Stimulated activated CD8-positive, alpha-beta memory T cell treated with anti-CD3 and anti-CD28 coated beads, Interleukin-7, amount 100 ng/mL, for 1 hour (primary cell): ENCODE measurements at places on chromosomes 7 and 10.

DNA sequence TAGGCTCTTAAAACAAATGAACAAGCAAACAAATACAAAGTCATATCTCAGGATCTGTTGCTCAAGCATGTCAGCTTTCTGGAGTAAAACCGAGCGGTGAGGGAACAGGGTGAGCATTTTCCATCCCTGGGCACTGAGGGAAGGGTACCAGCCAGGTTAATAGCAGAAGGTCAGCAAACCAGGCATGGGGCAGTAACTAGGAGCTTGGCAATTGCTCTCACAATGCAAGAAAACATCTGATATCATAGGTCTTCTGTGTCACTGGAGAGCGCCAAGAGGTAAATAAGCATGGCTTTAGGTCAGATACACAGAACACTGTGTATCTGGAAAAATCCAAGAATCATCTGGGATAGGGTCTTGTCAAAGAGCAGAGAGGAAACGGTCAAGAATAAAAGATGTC is 521.7 kb upstream of the AUTS2 start:
- DNase-seq: no peak

GRCh38 chr7:42342381-42342780 is 105.4 kb upstream of the GLI3 start:
- DNase-seq: no peak

DNA sequence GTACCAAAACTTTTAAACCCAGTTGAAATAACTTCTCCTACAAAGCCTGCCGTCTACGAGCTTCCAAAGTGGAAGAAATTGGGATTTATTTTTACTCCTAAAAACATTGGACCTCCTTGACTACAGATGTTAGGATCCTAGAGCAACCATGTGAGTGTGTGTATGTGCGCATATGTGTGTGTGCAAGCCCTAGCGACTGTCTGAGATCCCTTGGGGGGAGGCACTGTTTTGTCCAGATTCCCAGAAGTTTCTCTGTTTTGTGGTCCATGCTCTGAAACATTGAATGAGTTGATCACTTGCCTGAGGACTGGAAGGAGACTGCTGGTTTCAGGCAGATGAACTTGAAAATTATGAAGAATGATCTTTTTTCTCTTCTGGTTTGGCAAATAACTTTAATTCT is 312.3 kb upstream of the ZNF32 start:
- no peak for DNase-seq

- DNase-seq: no peak
Measured at GRCh38 chr7:44757739-44758138, 9.1 kb downstream of the ZMIZ2 start.

GRCh38 chr10:89565180-89565579 is 29.8 kb upstream of the SLC16A12 start:
- DNase-seq: no peak

DNA sequence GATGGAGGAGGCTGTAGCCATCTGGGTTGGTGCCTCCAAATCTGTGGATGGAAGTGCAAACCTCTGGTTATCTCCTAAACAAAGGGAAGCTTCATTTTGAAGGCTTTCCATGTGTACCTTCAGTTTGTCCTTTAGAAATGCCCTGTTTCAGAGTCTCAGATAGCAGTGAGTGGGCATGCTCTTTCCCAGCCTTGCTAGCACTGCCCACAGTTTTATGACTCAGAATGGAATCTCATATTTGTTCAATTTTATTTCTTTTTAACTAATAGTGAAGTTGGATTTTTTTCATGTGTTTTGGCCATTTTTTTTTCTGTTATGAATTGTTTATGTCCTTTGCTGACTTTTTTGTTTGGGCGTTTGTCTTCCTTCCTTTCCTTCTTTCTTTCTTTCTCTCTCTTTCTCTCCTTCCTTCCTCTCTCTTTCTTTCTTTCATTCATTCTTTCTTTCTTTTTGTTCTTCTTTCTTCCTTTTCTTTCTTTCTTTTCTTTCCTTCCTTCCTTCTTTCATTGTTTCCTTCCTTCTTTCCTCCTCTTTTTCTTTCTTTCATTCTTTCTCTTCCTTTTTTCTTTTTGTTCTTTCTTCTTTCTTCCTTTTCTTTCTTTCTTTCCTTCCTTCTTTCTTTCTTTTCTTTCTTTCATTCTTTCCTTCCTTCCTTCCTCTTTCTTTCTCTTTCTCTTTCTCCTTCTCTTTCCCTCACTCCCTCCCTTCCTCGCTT is 25.6 kb downstream of the PRF1 start:
- no peak for DNase-seq

GRCh38 chr7:147903536-147904218 is 686.9 kb upstream of the C7orf33 start:
- DNase-seq: no peak

GRCh38 chr7:16098585-16099179 is 322.7 kb downstream of the CRPPA start:
- DNase-seq: no peak

GRCh38 chr10:133272964-133273420 is 3.7 kb downstream of the ADAM8 start:
- no peak for DNase-seq

- no peak for DNase-seq
Measured at GRCh38 chr10:25522294-25522693, 347.5 kb downstream of the GPR158 start.

DNA sequence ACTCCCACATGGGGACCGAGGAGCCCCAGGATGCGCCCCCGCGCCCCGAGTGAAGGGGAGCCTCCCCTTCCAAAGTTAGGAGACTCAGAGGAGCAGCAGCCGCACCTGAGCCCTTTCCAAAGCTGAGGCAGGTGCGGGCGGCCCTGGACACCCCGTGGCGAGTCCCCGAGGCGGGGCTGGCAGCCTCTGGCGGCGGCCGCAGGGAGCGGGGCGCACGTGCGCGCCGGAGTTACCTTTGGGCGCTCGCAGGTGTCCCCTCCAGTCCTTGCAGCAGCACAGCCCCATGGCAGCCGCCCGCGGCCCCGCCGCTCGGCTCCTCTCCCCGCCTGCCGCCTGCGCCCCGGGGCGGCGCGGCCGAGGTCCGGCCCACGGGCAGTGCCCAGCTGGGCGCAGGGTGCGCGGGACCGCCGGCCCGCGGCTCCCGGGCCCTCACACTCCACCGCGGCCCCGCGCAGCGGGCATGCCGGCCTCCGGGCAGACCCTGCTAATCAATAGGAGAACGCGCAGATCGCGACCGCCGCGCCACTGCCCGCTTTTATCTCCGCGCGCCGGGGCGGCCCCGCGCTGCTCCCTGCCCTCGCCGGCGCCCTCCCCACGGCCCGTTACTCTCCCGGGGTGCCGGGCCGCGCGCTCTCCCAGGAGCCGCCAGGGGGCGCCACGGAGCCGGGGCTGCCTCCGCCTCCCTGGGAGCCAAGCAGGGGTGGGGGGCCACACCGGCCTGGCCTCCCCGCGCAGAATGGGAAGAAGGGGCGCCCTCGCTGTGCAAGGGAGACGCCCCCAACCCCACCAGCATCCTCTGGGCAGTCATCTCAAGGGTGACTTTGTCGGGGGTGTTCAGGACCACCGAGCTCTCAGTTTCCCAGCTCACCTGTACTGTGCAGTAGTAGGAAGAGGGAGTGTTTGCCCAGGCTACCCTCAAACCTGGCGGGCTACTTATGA is 80.8 kb downstream of the ARHGAP22 start:
- no peak for DNase-seq

DNA sequence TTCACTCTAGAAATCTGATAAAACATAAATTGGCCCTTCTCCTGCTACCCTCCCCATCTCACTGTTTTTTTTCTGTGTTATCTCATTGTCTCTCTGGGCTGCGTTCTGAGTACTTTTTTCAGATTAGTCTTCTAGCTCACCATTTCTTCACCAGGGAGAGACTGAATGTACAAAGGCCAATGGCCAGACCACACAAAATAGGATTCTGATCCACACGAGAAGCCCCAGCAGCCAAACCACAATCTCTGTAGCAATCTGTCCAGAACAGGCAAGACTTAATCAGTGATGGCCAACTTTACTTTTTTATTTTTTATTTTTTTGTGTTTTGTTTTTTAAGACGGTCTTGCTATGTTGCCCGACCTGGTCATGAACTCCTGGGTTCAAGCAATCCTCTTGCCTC is 55.9 kb upstream of the PAPSS2 start:
- DNase-seq: no peak

DNA sequence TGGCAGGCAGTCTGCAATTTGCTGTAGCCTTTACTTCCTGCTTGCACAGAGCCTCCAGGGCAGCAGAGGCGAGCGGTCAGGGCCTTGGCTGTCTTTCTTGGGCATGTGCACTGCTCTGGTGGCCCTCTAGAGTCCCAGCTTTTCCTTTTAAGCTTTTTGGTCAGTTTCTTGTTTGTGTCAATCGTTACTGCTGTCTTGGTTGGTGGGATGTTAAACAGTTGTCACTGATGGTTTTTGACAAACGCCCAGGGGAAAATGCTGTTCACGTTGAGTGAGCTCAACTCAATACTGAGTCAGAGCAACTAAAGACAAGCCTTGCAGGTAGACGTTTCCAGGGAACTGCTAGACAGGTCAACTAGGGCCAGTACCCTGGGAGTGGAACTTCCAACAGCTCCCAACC is 14.0 kb downstream of the PRKRIP1 start:
- no peak for DNase-seq

DNA sequence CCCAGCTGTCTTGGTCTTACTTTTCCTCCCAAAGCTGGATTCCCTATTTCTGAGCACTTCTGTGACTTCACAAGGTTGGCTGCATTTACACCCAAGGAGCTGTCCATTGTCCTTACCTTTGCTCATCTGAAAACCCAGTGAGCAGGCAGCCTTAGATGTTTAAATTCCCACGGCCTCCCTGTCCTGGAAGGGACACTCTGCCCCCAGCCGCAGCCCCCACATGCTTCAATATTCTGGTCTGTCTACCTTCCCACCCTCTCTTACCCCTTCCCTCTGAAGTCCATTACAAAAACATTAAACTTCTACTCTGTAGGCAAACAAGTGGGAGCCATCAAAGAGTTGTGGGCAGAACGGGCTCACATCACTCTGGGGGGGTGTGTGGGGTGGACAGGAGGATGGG is 73.8 kb upstream of the EFCAB10 start:
- DNase-seq: no peak

DNA sequence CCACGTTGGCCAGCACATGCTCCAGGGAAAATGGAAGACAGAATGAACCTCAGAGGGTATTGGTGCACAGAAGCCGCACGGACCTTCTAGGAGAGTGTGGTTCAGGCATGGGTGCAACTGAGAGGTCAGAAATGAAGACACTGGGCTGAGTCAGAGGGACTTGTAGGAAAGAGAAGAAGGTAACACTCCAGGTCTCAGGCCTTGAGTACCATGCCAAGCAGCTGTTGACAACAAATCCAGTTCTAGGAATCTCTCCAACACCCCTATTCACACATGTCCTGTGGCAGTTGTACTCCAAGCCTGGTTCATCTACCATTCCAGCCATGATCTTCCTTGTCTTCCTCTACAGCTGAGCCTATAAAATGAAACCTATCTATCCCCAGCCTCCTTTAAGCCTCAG is 251.6 kb downstream of the USP6NL start:
- DNase-seq: no peak

DNA sequence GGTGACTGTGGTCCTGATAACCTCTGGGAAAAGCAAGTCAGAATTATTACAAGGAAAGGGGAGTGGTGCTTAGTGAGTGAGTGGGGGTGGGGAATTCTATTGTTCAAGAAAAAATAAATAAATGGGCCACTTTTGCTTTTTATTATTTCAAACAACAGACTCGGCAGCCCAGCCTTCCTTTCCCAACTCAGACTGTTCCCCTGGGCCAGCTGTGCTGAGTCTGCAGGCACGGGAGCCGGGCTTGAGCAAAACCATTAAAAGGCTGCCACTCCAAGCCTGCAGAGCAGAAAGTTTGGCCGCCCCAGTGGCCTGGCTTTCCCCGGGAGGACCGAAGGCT is 90.0 kb downstream of the PLXNA4 start:
- no peak for DNase-seq

DNA sequence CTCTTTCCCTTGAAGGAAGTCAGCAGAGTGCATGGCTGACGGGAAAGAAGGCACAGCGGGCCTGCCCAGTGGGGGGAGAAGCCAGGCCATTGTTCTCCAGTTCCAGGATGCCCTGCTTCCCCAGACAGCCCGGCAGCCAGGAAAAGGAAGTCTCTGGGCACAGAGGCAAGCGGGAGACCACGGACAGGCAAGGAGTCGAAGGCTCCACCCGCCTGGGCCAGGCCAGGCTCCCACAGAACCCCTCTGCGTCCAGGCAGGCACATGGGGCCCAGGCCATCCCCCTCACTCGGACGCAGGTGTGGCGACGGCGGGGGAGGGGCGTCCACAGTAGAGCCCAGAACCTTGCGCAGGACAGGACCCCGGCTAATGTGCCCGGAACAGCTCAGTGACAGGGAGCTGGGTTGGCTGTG is 8.7 kb downstream of the GPR146 start:
- no peak for DNase-seq

- DNase-seq: no peak
Measured at GRCh38 chr10:60185421-60185820, 204.3 kb downstream of the ANK3 start.

DNA sequence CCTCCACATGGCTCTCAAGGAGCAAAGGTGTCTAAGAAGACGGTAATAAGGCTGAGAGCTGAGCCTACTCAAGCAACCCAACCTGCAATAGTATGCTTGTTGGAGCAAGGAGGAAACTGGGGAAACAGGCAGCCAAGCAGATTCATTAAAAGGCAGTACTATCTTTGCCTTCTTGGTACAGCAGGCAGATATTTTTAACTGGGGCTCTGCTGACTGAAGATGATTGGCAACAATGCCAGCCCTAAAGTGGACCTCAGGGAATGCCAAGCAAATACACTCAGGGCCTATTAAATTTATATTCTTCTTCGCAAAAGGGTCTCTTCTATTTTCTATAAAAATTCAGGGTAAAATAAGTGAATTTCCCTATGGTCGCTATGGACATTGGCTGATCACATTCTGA is 109.4 kb upstream of the PCGF5 start:
- DNase-seq: no peak

DNA sequence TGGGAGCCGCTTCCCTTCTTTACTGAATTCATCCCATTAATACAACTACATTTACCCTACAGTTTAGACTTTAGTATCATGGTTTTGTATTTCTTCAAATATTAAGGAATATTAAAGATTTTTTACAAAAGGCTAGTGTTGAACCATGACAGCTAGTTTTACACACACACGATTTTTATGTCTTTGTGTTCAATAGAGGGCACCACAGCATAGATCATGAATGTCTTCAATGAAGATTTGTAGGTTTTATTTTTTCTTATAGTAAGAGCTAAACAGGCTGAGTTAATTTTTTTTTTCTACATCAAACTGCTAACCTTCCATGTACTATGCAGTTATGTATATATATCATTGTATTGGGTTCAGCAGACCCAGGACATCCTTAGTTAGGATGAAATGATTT is 76.9 kb downstream of the SNX10 start:
- DNase-seq: no peak

GRCh38 chr7:78516450-78516849 is 717.9 kb downstream of the PHTF2 start:
- no peak for DNase-seq
